ENCODE measurements at places on chromosomes 5 and 9.

DNA sequence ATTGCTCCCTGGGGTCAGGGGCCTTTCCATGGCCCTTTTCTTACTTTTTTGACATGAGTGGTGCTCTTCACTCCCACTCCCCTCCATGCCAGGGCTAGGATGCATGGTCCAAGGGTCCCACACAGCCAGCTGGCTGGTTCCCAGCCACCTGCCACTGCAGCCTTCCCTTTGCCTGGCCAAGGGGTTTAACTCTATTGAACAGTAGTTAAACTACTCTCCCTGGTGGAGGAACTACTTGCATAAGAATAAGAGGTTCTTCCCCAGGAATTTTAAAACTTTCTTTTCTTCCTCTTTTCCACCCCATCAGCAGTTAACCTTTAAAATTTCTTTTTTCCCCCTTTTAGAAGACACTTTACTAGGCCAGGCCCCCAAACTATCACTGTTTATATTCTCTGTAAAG is 1532.8 kb upstream of the ACO1 start:
- DNase-seq: no peak

DNA sequence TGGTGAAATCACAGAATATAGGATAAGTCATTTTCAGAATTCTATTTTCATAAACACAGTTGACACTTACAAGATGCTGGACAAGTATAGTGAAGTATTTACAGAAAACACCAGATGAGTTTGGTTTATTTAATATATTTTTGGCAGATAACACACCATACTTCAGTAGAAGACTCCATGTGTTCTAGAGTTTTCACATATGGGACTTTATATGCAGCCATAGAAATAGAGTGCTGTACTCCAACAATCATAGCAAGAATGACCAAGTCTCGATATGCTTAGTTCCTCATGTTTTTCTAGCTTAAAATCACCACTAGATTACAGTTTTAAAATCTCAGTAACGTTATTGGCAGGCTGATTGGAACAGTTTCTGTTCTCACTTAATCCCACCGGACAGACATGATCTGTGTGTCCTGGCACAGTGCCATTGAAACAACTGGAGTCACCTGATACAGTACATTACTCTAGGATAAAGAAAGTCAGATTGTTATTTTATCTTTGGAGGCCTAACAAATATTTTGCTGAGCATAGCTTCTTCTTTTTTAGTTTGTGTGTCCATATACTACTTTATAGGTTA is 45.8 kb upstream of the ERBIN start:
- no peak for DNase-seq

- peak; percentile 38 for DNase-seq
These were observed 851 bp downstream of the NACC2 start for GRCh38 chr9:136093995-136094881.

DNA sequence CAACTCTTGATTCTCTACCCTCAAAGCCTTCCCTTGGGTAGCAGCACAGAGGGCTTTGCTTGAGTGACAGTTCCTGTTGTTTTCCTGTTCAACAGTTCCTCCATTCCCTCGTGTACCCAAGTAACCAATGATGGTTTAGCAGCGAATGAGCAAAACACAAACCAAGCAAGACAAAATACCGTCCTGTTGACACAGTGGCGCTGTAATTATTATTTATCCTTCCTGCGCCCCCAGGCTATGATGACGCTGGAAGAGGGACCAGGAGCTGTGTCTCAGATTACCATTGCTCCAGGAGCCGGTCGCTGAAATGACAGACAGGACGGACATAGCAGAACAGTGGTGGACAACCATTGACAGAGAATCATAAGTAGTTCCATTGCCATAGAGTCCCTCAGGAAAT is 154.8 kb downstream of the GADD45G start:
- no peak for DNase-seq

DNA sequence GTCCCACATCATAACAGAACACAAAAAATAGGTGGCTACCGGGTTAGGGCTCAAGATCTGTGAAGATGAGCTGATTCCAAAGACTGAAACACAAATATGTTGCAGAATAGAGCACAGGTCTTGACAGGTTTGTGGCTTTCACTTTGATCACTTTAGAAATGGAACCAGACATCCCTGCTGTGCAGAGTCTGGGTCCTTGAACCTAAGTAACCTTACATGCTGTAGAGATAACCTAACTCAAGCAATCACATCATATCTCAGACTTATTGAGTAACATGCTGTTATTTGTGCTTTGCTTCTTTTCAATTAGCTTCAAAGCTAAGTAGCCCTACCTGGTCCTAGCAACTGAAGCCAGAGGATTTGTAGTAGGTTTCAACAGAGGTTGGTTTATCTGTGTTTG is 24.3 kb downstream of the FBXW2 start:
- no peak for DNase-seq

DNA sequence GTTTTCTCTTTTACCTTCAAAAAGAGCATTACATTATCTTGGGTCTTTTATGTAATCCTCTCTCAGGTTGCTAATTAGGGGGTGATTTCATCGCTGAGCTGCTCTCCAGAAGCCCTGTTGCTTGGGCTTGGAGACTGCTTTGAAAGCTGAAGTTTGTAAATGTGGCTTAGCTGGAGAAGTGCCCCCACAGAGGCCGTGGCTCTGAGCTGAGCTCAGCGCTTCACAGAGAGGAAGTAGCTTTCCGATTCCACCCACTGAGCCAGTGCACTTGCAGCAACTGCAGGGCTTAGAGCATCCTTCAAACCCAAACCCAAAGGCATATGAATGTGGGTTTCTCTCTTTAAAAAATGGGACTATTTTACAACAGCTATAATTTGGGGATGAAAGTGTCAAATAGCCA is 13.7 kb upstream of the NXNL2 start:
- no peak for DNase-seq

DNA sequence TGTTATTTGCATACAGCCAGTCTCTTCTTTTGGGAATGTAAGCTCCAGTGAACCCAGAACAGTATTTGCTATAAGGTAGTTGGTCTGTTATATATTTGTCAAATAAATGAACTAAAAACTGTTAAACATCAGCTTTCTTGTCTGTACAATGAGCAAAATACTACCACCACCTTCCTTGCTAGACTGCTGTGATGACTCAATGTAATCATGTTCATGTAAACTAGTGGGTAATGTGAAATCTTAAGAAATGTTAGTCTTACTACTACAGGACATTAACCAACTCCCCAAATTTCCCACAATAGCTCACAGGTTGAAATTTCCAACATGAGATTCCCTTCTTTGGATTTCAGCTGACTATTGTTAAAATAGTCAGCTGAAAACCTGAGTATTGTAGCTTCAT is 176.1 kb downstream of the TRPM3 start:
- DNase-seq: no peak

GRCh38 chr9:6184749-6185645 is 30.6 kb upstream of the IL33 start:
- DNase-seq: no peak

DNA sequence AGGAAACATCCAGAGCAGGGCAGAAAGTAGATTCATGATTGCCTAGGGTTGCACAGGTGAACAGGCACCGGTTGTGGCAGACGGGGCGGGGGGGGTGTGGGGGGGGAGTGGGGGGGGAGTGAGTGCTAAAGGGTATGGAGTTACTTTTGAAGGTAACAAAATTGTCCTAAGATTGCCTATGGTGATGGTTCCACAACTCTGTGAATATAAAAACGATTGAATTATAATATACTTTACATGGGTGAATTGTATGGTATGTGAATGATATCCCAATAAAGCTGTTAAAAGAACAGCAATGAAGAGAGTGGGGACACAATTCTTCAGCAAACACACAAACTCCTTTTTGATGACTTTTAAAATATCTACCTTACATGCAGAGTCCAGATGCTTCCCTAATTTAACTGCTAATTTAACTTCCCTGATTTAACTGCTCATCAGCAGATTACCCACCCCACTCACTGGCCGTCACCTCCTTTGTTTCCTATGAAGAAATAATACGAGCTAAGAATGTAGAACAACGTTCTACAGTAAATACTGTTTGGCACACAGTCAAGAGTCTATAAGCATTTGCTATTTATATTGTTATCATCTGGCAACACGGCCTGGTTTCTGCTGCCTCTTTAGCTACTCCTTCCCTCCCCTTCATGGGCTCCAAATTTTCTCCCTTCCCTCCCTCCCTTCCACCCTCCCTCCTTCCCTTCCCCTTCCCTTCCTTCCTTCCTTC is 83.5 kb downstream of the PTCH1 start:
- no peak for DNase-seq

DNA sequence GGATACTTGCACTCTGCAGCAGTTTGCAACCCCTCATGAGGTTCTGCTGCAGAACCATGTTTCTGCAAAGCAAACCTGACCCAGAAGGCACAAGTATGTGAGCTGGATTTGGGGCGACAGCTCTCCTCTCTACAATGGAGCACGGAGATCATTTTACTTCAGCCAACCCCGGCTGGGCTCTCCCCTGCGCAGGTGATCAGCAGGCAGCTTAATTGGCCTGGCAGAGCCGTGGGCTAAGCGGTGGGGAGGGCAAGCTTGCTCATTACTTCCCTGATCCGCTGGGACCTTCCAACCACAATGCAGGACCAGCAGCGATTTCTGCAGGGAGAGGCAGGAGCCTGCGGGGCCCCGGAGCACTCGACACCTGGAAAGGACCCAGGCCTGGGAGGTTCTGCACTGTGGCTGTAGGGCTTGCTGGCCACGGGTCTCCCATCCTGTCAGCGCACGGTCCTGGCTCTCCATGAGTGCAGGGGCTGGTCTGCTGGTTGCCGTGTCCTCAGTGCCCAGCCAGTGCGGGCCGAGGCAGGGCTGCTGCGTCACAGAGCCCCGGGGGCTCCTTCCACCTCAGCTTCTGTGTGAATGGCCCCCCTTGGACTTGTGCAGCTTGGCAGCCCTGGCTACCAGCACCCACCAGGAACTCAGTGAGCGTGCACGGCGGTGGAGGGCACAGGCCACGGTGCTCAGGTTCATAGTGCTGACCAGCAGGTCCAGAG is 51.8 kb upstream of the RAPGEF1 start:
- no peak for DNase-seq

- no peak for DNase-seq
These were observed 193.9 kb downstream of the MED10 start for GRCh38 chr5:6184481-6184880.

GRCh38 chr5:125377141-125377540 is 630.7 kb upstream of the ZNF608 start:
- no peak for DNase-seq

Data from T-helper 1 cell (primary cell).